Activated CD8-positive, alpha-beta memory T cell treated with anti-CD3 and anti-CD28 coated beads for 48 hours (primary cell): ENCODE measurements at places on chromosomes 13 and 19.

DNA sequence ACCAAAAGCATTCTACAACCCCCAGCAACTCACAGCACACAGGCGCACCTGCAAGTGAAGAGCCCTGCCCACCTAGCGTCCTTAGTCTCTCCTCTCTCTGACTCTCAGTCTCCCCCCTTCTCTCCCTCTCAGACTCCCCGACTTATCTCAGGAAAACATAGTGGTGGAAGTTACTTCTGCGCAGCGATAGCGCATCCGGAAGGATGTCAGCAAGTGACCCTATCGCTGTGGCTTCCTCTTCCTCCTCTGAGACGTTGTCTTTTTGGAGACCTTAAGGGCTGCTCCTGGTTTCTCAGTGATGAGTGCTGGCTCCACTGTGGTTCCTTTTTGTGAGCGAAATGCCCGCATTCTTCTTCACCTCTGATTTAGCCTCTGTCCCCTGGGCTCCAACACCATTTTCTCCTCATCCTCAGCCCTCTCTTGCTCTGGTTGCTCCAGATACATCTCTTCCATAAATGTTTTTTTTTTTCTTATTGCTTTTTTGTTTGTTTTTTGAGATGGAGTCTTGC lies 1.4 kb upstream of the YIF1B start:
- no peak for DNase-seq

DNA sequence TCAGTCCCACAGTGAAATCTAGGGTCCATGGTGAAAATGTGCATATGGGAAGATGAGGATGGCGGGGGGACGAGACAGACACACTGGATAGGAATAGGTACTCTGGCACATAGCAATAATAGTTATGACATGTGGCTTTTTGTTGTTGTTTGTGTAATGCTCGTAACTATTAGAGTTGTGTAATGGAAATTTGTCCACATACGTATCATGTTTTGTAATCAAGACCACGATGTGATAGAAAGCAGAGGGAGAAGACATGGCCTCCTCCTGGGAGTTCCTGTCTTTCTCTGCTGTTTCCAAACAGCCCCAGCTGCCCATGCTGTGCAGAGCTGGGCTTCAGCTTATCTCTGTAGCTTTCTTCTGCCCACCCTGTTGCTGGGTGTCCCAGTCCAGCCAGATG lies 185.3 kb upstream of the TMTC4 start:
- no peak for DNase-seq

GRCh38 chr13:40496035-40496810 lies 170.2 kb downstream of the FOXO1 start:
- no peak for DNase-seq

DNA sequence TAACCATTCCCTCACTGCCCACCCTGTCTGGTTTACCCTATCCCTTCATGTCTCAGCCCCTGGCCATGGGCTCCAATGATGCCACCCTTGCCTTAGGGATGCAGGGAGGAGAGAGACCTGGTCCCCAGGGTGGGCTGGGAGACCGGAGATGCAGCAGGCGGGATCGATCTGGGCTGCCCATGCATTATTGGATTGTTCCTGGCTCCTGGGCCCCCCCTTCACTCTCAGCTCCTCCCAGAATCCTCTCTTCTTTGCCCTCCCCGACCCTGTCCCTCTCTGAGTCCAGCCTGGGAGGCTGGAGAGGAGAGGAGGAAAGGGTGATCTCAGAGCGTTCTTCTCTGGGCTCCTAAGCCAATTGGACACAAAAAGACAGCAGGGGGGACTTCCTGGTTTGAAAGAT lies 5.8 kb downstream of the KASH5 start:
- DNase-seq = no peak

- peak; percentile 71 for DNase-seq
Observed at GRCh38 chr19:4059891-4060620, 6.6 kb downstream of the ZBTB7A start.

DNA sequence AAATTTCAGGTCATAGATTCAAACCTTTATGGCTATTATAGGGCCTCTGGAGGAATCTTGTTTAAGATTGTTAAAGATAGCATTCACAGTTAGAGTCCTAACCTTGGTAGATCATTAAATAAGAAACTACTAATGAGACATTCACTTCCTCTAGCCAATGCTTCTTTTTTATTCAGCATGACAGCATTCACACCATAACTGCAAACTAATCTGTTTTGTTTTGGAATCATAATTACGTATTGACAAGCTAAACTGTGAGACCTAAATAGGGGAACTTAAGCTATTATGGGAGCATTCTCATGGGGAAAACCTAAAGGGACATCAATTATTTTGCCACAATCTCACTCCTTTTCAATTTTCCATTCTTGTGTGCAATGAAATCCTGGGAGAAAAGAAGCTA lies 653.8 kb downstream of the PCDH9 start:
- DNase-seq = no peak

GRCh38 chr13:45185286-45185685 lies 15.6 kb downstream of the KCTD4 start:
- DNase-seq = no peak

DNA sequence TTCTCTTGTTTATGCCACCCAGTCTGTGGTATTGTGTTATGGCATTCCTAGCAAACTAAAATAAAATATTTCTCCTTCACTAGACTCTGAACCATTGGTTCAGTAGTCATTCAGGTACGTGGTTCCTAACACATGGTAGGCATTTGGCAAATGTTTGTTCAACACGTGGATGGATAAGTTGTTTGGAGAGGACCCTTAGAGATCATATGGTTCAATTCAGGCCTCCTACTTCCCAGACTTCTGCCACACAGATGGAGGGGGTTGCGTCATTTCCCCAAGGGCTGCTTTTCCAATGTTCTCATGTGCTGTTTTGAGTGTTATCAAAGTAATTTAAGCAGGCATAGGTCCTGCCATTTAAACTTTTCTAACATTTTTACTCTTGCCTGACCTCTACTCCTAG lies 6.7 kb downstream of the CXCL17 start:
- DNase-seq = no peak

DNA sequence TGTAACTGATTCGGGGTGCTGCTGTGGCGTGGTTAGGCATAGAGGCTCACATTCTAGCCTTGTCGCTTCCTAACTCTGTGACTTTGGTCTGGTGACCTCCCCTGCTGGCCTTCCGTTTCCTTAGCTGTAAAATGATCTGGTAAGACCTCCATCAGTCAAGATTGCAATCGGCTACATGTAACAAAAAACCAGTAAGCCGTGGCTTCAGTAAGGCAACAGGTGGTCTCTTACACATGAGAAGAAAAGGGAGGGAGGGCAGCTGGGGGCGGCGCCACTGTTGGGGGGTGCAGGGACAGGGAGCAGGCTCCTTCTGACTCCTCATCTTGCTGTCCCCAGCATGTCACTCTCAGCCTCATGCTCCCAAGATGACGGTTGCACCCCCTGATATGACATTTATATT lies 148.0 kb downstream of the SIPA1L3 start:
- DNase-seq = no peak

- no peak for DNase-seq
Observed at GRCh38 chr13:39879286-39880035, 224.0 kb downstream of the COG6 start.

DNA sequence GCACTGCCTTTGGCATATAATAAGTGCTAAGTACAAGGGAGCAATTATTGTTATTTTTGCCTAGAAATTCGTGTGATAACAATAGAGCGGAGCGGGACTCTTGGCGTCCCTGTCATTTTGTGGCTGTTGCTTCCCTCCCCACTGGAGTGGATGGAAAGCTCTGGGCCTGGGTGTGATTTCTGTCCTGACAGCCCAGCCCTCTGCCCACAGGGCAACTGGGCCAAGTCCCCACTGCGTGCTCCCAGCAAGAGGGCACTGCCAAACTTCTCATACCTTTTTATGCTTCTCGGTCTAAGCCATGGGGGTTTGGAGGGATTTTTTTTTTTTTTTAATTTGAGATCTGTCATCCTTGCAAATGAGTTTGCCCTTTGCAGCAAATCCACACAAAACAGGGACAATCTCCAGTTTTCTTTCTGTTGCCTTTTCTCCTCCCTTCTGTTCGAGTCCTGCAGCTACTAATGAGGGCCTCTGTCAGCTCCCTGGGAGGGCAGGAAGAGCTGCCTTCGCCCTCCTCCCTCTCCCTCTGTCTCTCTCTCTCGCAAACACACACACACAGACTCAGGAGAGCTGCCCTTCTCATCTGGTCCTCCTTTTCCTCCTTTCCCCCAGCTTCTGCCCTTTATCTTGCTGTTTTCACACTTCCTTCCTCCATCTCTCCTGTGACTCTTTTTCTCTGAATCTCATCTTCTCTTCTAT lies 103.9 kb downstream of the DNAJC15 start:
- no peak for DNase-seq

DNA sequence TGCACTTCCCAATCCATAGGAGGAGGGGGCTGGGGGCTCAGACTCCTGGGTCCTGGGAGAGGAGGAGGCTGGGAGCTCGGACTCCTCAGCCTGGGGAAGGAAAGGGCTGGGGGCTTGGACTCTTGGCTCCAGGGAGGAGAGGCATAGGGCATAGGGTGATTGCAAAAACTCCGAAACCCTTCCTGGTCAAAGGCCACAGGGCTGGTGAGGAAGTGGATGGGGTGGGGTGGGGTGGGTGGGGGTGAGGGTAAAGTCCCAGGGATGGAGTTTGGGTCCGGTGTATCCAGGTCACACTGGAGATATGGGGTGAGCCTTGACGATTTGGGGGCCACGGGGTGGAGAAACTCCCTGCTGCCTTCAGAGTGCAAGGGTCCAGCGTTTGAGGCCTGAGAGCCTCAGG lies 2.8 kb downstream of the MYH14 start:
- no peak for DNase-seq

DNA sequence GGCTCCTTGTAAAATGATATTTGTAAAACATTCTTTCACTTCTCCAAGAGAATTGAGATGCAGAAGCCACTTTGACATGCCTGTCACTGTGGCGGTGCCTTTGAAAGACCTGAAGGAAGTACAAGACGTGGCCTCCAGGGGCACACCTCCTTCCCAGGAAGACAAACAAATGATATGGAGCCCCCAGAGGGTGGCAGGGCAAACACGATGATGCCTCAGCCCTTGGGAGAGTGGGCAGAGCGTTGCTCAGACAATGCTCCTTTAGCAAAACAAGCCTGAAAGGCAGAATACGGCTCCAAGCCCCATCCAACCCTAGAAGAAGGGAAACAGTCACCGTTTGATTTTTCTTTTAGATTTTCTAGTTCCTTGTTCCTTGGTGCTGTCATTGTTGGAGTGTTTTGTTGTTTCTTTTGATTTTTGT lies 9.2 kb upstream of the ATP12A start:
- DNase-seq = no peak

DNA sequence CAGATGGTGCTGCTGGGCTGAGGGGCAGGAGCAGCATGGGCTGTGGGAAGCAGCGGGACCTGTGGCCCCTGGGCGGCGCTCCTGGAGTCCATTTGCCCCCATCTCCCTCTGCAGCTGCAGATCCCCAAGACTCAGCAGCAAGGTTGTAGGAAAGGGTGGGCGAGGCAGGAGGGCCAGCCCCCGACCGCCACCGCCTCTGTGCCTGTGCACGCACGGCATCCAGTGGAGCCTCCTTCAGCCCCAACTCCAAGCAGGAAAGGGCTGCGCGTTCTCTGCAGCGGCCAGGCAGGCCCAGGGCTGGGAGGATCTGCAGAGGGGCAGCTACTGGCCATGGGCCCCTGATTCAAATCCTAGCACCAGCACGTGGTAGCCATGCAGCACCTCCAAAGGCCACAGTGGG lies 20.8 kb downstream of the DPF1 start:
- DNase-seq = no peak

- DNase-seq = no peak
Observed at GRCh38 chr19:2983351-2984214, 6.2 kb downstream of the TLE6 start.

DNA sequence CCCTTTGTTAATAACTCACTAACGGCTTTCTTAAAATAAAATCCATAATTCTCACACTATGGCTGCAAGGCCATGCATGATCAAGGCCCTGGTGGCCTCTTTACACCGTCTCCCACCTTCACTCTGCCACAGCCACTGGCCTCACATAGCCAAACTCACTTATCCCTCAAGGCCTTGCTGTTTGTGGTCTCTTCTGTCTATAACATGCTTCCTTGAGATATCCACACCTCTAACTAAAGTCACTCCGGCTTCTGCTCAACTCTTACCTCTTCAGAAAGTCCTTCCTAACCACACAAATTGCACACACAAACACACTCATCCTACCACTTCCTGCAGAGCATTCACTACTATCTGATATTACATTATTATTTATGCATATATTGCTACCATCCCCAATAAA lies 262.5 kb downstream of the DIAPH3 start:
- no peak for DNase-seq

- DNase-seq = no peak
Observed at GRCh38 chr13:59447031-59447430, 716.7 kb downstream of the DIAPH3 start.

GRCh38 chr13:105908586-105908985 lies 626.9 kb downstream of the EFNB2 start:
- no peak for DNase-seq

DNA sequence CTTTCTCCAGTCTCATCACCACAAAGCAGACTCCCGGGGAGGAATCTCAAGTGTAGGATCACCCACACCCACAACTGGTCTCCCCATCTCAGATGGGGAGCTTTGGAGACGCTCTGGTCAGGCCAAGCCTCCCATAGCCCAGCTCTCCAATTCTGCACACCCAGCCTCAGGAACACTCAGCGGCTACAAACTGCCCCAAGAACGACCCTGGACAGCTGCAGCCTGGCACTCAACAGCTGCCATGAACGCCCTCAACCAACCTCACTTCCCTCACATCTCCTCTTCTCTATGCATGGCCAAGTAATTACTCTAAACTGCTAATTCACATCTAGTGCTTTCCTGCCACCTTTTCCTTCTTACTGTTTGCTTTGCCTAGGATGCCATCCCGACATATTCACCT lies 42.6 kb downstream of the DZIP1 start:
- no peak for DNase-seq

- DNase-seq = no peak
Observed at GRCh38 chr19:16100524-16100923, 11.2 kb upstream of the RAB8A start.

- DNase-seq = no peak
Observed at GRCh38 chr13:114089341-114089740, 43.1 kb downstream of the RASA3 start.

GRCh38 chr13:22861958-22862466 lies 318.8 kb upstream of the SGCG start:
- no peak for DNase-seq

- DNase-seq = no peak
Observed at GRCh38 chr19:52679598-52679997, 41.4 kb upstream of the ZNF83 start.

DNA sequence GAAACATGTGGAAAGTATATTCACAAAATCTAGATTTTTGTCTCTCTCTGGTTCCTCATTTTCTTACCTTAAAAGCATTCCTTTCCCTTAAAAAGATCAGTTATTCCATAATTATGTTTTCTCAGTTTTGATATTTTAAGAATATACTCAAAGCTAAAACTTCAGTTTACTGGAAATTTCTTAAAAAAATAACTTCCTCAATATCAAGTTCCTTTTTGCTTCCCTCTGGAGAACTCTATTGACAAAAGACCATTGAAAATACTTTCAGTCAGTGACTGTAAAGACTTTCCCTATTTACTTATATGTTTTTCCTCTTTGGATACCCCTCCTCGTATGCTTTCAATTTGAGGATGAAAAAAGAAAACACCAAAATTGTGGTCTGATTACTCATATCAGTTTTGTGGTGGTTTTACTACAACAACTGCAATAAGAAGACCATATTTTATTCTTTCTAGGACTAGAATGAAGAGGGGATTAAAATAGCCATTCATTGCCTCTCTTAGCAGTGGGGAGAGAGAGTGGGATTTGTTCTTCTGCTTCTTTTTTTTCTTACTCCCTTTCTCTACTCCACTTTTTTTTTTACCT lies 113.2 kb downstream of the ESD start:
- DNase-seq = no peak

- no peak for DNase-seq
Observed at GRCh38 chr13:110557610-110558305, 3.8 kb downstream of the RAB20 start.

- no peak for DNase-seq
Observed at GRCh38 chr19:46193678-46194077, 35.9 kb upstream of the IGFL1 start.
